Activated CD4-positive, alpha-beta T cell treated with anti-CD3 and anti-CD28 coated beads, Interleukin-2, amount 50 U/mL, for 24 hours (primary cell): ENCODE measurements at places on chromosomes 16 and 17.

- no peak for DNase-seq
Observed at GRCh38 chr16:65725156-65725845, 603.4 kb upstream of the CDH11 start.

DNA sequence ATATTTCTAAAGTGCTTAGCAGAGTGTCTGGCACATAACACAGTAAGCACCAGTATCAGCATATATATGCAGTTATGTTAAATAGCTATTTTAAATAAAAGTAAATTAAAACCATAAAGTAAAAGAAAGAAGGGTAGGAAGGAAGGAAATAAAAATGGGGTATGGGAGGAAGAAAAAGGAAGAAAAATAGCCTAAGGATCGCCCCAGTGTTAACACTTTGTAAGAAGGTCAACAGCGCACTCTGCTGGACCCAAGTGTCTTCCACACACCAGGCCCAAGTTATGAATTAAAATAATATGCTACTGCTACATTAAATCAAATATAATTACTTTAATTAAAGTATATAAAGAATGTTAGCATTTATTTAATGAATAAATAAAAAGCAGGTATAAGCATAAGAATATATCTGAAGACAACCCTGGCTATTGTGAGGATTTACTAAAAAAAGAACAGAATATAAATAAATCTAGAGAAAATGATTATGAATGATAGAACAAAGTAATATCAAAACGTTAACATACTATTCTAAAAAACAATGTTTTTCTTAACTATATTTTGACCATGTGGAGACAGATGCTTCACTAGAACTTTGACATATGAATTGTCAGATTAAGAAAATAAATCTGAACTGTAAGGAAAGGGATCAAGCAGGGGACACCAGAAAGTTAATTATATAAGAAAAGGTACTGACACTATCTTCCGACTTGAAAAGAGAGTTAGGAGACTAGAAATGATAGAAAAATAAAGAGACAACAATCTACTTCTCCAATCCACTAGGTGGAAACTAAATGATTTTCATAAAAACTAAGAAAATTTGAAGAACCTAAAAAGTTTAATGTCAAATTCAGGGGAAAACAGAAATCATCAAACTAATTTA is 25.9 kb downstream of the BRIP1 start:
- DNase-seq: no peak

- no peak for DNase-seq
Observed at GRCh38 chr16:76943921-76944320, 247.1 kb upstream of the MON1B start.

DNA sequence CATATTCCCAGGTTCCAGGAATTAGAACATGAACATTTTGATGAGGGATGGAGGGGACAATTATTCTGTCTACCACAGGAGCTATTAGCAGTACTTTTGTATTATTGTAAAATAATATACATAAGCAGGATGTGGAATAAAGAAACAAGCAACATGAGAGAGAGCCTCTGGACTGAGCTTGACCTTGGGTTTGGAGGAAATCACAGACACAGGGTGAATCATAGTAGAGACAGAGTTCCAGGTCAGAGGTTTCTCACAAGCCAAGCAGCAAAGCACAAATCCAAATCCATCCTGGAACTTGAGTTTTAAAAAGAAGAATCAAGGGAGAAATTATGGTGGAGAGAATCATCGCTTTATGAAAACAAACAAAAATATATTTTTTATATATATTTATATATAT is 5.1 kb downstream of the KRT31 start:
- DNase-seq: no peak

GRCh38 chr17:74288785-74289184 is 14.8 kb downstream of the DNAI2 start:
- no peak for DNase-seq

DNA sequence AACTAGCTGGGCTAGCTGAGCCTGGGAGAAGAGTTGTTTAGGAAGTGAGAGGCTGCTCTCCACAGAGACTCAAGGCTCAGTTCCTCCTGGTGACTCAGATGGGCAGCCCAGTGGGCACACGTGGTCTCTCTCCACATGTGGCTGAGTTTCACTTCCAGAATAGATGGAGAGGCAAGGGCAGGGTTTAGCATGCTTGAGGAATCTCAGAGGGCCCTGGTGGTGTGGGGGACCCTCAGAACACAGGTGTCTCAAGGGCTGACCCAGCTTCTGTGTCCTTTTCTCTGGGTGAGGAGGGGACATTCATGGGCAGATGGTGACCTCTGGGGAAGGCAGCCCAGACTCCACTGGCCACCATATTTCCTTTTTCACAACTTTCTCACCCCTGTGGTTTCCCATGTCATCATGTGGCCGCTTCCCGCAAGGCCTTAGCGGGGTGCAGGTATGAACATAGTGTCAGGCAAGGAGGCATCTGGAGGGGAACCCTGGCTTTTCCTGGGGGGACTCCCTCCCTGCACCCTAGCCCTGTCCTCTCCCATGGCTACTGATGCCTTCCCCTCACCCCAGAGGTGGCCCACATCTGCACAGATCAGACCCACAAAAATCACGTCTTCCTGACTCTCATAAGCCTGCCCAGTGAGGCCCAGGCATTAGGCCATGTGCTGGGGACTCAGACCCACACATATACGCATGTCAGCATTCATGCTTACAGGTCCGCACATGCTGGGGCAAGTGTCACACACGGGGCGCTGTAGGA is 3.3 kb downstream of the GRN start:
- DNase-seq: no peak

DNA sequence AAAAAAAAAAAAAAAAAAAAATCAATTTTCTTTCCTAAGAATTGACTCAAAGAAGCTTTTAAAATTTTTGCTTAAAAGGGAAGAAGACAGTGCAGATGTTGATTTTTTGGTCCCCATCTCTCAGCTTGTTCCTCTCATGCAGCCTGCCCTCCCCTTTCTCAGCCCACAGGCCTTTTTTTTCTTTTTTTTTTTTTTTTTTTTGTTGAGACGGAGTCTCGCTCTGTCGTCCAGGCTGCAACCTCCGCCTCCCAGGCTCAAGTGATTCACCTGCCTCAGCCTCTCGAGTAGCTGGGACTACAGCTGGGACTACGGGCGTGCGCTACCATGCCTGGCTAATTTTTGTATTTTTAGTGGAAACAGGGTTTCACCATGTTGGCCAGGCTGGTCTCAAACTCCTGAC is 17.7 kb downstream of the YPEL2 start:
- DNase-seq: no peak

- no peak for DNase-seq
Observed at GRCh38 chr17:67555855-67556254, 161.9 kb upstream of the NOL11 start.

DNA sequence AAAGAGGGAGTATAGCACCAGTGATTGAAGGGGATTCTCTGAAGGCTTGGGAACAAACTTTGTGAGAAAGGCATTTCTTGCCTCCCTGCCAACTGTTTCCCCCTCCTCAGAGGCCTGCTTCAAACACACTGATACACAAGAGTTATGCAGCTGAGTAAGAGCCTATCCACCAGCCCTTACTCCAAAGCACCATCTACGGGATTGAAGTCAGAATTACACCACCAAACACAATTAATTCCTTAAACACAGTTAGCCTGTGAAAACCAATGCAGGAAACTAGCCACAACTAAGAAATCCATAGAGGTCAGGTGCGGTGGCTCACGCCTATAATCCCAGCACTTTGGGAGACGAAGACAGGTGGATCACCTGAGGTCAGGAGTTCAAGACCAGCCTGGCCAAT is 138.3 kb downstream of the SHCBP1 start:
- DNase-seq: no peak

DNA sequence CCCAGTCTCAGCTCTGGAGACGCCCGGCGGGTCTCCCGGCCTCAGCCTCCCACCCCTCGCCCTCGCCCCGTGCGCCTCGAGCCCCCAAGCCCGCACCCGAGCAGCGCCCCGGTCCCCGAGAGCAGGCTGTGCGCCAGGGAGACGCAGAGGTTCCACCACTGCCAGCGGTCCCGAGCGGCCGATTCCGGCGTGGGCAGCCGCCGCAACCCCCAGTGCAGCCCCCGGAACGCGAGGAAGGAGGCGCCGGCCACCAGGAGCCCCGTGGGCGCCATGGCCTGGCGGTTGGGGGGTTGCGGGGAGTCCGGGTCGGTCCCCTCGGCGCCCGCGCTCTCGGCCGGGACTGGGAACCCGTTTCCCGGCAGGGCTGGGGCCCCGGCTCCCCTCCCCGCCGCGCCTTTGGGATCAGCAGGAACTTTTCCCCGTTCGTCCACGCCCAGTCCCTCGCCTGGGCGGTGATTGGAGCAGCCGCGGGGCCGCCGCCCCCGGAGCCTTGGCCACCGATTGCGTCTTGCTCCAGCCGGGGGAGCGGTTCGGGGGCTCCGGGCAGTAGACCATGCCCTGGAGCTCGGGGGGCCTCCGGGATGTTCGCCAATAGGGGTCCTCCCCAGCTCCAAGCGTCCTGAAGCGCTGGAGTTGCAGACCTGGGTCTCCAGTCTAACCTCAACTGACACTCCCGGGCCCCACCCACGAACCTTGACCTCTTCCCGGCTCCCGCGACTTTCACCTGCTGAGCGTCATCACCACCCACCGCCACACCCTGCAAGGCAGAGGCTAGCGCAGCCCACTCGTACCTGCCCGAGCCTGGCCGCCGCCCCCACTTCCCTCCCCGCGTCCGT is at the start of gene TLCD2:
Gene TLCD2 (minus strand): TSS at position 407 of the 836 bp plus-strand sequence. CDS start 135 bp downstream, at position 272.
- DNase-seq: no peak

GRCh38 chr17:42132941-42133340 is 10.3 kb downstream of the HSPB9 start:
- DNase-seq: no peak

DNA sequence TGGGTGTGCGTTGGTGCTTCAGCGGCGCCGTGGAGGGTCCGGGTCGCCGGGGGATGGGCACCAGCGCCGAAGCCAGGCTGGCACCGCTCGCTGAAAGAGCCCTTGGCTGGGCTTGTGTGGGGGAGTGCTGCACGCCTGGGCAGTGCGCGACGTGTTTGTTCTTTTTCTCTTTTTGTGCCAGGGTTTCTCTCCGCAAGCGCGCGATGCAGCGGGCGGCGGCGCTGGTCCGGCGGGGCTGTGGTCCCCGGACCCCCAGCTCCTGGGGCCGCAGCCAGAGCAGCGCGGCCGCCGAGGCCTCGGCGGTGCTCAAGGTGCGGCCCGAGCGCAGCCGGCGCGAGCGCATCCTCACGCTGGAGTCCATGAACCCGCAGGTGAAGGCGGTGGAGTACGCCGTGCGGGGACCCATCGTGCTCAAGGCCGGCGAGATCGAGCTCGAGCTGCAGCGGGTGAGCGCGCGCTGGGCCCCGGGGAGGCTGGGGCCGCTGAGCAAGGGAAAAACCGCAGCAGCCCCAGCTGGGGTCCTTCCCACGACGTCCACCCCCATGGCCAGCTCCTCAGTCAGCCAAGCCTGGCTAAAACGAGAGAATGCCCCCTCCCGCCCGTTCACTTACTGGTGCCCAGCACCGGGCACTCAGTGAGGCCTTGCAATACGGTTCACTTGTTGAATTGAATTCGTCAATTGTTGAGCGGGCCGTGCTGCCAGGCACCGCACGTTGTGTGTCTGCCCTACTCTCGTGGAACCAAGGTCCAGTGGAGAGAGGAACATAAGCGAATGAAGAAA is 541 bp downstream of the GPT2 start:
- DNase-seq: no peak
